ENCODE measurements at places on chromosomes 12 and 14. TPM values are rescaled to one million over a fixed set of nuclear protein-coding genes. Genes with fewer than 3 reads are reported as not detected.
A peak's percentile ranks its signal among the peaks of the same experiment; 100 is the strongest.

The ACOT6 gene
- polyA plus RNA-seq, result 0.19 TPM

The TCTN1 gene
- polyA plus RNA-seq, result 21.5 TPM

The UBC gene
- 802 TPM for polyA plus RNA-seq

The DTX1 gene
- 5.9 TPM for polyA plus RNA-seq

The HOXC9 gene
- 17.4 TPM for polyA plus RNA-seq

The EIF2S3B gene
- polyA plus RNA-seq, result 0.71 TPM

The HVCN1 gene
- 4.4 TPM for polyA plus RNA-seq

The SALL2 gene
- 11.9 TPM for polyA plus RNA-seq

DNA sequence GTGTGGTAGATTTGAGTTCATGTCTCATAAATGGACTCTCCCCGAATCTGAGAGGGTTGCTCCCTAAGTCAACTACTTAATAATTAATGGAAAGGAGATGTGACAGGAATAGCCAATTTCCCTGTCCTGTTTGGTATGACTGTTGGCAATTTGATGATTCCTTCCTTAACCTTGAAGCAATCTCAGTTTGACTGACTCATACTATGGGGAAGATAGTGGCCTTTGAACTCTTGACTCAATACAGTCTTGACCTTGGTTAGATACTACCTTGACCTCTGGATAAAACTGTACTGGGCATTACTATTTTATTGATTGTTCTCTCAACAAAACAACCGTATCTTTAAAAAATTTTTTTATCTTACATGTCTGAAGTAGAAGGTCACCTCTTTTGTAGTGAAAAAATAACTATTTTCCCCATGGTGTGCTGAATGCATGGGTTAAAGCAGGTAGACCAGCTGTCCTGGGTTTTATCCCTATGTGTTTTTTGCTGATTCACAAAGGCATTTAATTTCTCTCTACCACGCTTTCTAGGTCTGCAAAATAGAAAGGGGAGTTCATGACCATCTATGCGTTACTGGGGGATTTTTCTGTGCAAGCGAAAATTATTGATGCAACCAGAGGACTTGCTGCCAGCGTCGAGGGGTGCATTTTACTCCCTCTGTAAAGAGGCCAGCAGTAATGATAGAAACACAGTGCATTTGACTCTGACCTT is 80.1 kb downstream of the ETV6 start:
- no peak for DNase-seq

GRCh38 chr12:32377344-32378055 is 21.9 kb upstream of the FGD4 start:
- DNase-seq, result no peak

GRCh38 chr14:68633131-68633991 is 159.5 kb downstream of the ZFP36L1 start:
- DNase-seq, result peak; percentile 78

- no peak for DNase-seq
Observed at GRCh38 chr14:21194597-21194996, 38.7 kb upstream of the OR5AU1 start.

DNA sequence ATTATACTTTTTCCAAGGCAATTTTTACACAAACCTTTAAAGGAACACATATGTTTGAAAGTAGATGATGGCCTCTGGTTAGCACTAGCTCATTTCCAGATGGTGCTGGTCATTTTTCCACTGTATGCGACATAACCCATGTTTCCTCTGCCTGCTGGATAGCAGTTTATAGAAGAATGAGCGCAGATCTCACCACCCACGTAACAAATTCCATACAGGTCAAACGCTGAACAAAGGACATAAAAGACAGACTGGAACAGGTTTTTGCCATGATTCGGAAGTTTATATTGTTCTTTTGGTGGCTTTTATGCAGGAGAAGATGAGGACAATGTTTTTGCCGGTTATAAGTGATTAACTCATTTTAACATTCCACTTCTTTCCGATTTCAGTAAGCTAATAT is 30.7 kb downstream of the PPP1R36 start:
- DNase-seq, result peak; percentile 49

- DNase-seq, result no peak
Observed at GRCh38 chr14:62015243-62015642, 253.0 kb downstream of the SNAPC1 start.

GRCh38 chr14:67464377-67464776 is 24.1 kb downstream of the TMEM229B start:
- DNase-seq, result no peak

DNA sequence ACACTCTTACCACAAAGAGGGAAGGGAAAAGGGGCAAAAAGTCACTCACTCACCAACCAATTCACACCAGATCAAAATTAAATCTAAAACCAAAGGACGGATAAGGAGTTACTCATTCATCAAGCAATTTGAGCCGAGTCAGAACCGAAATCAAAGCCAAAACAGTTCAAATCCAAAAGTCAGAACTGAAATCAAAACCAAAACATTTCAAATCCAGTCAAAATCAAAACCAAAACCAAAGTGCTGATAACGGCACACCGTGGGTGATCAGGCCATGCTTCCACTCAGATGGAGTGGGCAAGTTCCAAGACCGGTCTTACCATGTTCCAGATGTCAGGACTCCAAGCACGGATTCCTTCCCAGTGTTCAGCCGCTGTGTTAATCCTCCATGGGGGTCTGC is 139.5 kb downstream of the SLC38A6 start:
- no peak for DNase-seq

DNA sequence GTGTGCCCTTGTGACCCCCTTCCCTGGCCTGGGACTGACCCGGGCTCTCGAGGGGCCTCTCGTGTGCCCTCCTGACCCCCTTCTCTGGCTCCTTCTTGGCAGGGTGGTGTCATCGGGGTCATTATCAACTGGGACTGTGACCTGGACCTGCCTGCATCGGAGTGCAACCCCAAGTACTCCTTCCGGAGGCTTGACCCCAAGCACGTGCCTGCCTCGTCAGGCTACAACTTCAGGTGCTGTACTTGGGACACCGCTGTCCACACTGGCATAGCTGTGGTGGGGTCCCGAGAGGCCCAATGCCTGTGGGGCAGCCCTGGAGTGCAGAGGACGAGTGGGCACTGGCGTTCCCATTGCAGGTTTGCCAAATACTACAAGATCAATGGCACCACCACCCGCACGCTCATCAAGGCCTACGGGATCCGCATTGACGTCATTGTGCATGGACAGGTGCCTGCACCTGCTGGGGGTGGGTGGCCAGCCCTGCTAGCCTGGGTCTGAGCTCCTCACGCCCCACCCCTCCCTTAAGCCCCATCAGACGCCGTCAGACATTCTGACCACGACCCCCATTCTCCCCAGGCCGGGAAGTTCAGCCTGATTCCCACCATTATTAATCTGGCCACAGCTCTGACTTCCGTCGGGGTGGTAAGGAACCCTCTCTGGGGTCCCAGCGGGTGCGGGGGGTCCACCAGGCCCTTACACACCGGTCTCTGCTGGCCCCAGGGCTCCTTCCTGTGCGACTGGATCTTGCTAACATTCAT is 2.5 kb downstream of the P2RX2 start:
- no peak for DNase-seq

DNA sequence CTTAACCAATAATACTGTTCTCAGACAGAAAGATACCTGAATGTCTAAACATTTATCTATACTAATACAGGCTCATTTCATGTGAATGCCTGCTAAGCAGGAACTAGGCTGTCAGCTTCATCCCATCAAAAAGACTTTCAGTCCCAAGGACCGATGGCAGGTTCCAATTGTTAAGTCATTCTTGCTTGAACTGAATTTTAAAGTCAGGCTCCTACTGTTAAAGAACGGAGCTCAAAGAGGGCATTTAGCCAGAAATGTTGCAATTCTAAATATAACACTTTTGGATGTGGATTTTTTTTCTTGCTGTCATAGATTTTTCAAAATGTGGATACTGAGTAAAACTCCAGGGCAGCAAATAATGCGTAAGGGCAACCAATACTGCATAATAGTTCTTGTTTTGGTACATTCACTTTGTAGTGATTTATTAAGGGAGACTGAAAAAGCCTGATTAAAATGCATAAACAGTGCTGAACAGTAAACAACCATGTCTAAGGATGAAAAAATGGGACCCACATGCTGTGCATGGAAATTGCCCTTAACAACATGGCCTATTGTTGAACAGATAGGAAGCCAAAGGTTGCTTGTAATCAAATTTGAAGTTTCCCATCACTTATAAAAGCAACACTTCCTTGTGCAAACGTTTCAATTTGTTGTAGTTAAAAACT is 38.6 kb upstream of the DBX2 start:
- no peak for DNase-seq

DNA sequence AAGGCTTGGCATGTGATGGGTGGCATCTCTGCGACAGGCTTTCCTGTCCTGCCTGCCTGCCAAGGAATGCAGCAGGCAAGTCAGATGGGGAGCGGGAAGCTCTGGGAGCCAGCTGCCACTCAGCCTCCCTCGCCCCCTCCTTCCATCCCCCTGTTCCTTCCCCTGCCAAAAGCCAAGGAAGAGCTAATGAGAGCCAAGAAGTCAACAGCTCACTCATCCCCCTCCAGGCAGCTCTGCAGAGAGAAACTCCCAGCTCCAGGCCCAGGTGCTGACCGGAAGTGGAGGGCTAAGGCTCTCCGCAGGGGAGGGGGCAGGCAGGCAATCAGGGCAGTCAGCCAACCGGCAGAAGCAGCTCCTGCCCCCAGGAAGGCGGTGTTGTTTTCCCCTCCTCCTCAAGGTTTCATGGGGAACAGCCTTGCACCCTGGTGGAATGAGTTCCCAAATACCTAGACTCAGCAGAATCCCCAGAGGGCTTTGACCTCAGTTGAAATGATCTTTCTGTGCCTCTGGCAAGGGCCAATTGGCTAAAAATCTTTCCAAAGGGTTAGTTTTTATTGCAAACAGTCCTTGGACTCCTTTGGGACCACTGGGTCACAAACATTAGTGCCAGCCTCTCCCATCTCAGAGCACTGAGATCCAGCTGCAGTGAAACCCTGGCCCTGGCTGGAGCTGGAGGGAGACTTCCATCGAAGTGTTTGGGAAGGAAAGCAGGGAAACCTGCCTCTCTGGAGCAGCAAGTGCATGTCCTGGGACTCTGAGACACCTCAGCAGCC is 349.1 kb downstream of the DPF3 start:
- no peak for DNase-seq

- no peak for DNase-seq
Observed at GRCh38 chr14:75174066-75174465, 2.3 kb downstream of the TMED10 start.

Measured in hindlimb muscle (tissue), 1 donor.